ENCODE measurements at places on chromosomes 2 and 18. TPM values are rescaled to one million over a fixed set of nuclear protein-coding genes. Genes with fewer than 3 reads are reported as not detected.

DNA sequence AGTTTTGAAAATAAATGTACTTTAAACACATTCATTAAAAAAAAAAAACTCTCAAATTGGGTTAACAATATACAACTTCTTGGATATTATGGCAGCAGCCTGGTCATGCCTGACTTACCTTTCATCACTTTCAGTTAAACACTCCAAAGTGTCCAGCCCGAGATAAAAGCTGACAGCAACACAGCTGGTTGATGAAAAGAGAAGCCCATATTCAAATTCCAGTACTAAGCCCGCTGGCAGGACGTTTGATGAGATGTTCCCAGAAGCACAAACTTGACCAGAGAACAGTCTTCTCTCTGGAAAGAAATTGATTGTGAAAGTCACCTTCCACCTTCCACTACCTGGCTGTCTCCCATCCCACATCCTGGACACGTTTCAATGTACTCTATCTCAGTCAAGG lies 586.3 kb downstream of the TDRD15 start:
- no peak for DNase-seq
- H3K4me1 ChIP-seq = no peaks in the 10 kb centered on the region
- H3K36me3 ChIP-seq = no peaks in the 10 kb centered on the region
- H3K27ac ChIP-seq = no peak overlapping the region
- no peaks in the 10 kb centered on the region for H3K27me3 ChIP-seq

GRCh38 chr2:113283704-113284284 lies 5.1 kb upstream of the PAX8 start:
- no peak for DNase-seq
- no peak overlapping the region for H3K4me3 ChIP-seq
- no peaks in the 10 kb centered on the region for H3K4me1 ChIP-seq
- H3K27ac ChIP-seq = no peak overlapping the region
- no peaks in the 10 kb centered on the region for H3K36me3 ChIP-seq
- peaks cover 44% of the 10 kb centered on the region for H3K27me3 ChIP-seq

GRCh38 chr2:68169308-68169707 lies 11.6 kb downstream of the PNO1 start:
- H3K27me3 ChIP-seq = no peaks in the 10 kb centered on the region
- no peak overlapping the region for H3K4me3 ChIP-seq
- peaks cover 5% of the 10 kb centered on the region for H3K36me3 ChIP-seq
- no peak overlapping the region for H3K27ac ChIP-seq
- no peak for DNase-seq

Gene DLX1
- 0.23 TPM for polyA plus RNA-seq

DNA sequence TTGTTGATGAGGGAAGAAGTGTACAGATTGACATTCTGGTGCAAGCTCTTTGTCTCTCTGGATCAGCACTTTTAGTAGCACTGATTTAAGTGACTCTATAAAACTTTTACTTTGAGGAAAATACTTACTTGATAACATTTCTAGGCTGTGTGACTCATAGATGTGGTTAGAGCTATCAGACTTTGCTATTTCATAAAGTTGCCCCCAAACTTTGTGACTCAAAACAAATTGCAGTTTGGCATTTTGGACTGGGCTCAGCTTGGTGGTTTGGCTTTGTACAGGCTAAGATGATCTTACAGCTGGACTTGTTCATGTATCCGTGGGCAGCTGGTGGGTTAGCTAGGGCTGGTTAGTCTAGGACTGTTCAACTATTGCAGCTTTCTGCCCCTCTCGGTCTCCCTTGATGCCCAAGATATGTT lies 42.1 kb upstream of the GLS start:
- no peak for DNase-seq
- no peaks in the 10 kb centered on the region for H3K4me1 ChIP-seq
- no peak overlapping the region for H3K4me3 ChIP-seq
- H3K27ac ChIP-seq = no peak overlapping the region
- H3K36me3 ChIP-seq = no peaks in the 10 kb centered on the region
- H3K27me3 ChIP-seq = no peaks in the 10 kb centered on the region

Gene IL36G
- 2.7 TPM for polyA plus RNA-seq

- DNase-seq = no peak
- no peaks in the 10 kb centered on the region for H3K36me3 ChIP-seq
- no peak overlapping the region for H3K27ac ChIP-seq
- H3K27me3 ChIP-seq = no peaks in the 10 kb centered on the region
- no peaks in the 10 kb centered on the region for H3K4me1 ChIP-seq
Measured at GRCh38 chr2:108641756-108642155, 77.5 kb upstream of the RANBP2 start.

Gene ADAM23
- polyA plus RNA-seq = 26.9 TPM

Gene SMYD5
- polyA plus RNA-seq = 14.5 TPM

Gene ZBTB7C
- 0.73 TPM for polyA plus RNA-seq

Gene NCKAP1
- 36.8 TPM for polyA plus RNA-seq

Gene BMP10
- polyA plus RNA-seq = 0.02 TPM

Gene IL36RN
- 2.4 TPM for polyA plus RNA-seq

DNA sequence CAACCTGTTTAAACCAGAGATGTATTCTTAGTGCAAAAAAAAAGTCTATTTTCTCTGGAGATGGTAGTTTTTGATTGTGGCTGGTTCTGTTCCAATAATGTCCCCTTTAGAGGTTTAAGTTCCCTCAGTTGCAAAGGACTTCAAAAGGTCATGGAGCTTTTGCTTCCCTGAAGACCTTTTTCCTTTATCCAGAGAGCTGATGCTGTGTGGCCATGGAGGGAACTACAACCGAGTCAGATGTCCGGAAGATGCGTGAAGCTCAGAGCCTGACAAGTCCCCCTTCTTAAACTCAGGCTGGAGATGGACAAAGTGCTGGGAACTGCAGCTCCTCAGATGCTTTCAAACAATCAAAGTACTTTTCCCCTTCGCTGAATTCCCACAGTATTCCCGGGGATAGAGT lies 176.1 kb downstream of the TMEM18 start:
- peaks cover 4% of the 10 kb centered on the region for H3K4me1 ChIP-seq
- H3K27me3 ChIP-seq = no peaks in the 10 kb centered on the region
- H3K27ac ChIP-seq = no peak overlapping the region

DNA sequence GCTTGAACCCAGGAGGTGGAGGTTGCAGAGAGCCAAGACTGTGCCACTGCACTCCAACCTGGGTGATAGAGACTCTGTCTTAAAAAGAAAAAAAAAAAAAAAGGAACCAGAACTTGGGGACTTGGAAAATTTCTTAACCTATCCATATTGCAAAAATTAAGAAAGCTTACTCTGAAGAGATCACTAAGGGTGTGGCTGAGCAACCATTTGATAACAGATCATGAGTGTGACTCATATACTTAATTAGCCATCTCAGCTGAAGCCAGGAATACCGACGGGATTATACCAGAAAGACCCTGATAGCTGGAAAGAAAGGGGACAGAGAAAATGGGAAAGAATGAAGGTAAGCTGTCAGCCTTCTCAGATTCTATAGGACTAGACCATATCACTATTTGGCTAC lies 7.1 kb upstream of the ADD2 start:
- H3K27me3 ChIP-seq = peaks cover 2% of the 10 kb centered on the region
- H3K4me1 ChIP-seq = no peaks in the 10 kb centered on the region
- no peak for DNase-seq
- H3K36me3 ChIP-seq = no peaks in the 10 kb centered on the region
- H3K27ac ChIP-seq = no peak overlapping the region

Gene CCDC85A
- 0.21 TPM for polyA plus RNA-seq

Gene PARD6G
- polyA plus RNA-seq = 13.6 TPM

Gene ST6GAL2
- 0.57 TPM for polyA plus RNA-seq

DNA sequence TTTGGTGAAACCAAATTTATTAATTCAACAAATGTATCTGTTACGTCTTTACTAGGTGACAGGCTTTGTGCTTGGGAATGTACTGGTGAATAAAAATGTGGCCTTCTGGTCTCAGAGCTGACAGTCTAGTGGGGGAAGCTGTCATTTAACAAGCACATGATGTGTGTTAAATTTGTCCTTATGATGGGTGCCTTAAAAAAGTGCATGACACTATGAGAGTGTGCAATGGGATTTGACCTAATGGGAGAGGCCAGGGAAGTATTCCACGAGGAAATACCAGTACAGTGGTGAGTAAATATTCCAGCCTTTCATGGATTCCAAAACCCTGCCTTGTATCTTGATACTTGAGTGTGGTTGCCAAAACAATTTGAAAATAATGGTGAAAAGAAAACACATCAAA lies 308.9 kb downstream of the PLCL1 start:
- H3K36me3 ChIP-seq = peaks cover 19% of the 10 kb centered on the region
- H3K4me1 ChIP-seq = no peaks in the 10 kb centered on the region

- no peak for DNase-seq
- H3K27me3 ChIP-seq = no peaks in the 10 kb centered on the region
- no peak overlapping the region for H3K4me3 ChIP-seq
- H3K36me3 ChIP-seq = no peaks in the 10 kb centered on the region
Measured at GRCh38 chr2:158009399-158009798, 92.3 kb upstream of the UPP2 start.

Gene RAB6C
- 0.05 TPM for polyA plus RNA-seq

- no peak overlapping the region for H3K27ac ChIP-seq
- DNase-seq = no peak
- H3K4me1 ChIP-seq = peaks cover 14% of the 10 kb centered on the region
Measured at GRCh38 chr2:26179446-26179913, 6.6 kb downstream of the GAREM2 start.

Gene ITM2C
- polyA plus RNA-seq = 79.4 TPM

DNA sequence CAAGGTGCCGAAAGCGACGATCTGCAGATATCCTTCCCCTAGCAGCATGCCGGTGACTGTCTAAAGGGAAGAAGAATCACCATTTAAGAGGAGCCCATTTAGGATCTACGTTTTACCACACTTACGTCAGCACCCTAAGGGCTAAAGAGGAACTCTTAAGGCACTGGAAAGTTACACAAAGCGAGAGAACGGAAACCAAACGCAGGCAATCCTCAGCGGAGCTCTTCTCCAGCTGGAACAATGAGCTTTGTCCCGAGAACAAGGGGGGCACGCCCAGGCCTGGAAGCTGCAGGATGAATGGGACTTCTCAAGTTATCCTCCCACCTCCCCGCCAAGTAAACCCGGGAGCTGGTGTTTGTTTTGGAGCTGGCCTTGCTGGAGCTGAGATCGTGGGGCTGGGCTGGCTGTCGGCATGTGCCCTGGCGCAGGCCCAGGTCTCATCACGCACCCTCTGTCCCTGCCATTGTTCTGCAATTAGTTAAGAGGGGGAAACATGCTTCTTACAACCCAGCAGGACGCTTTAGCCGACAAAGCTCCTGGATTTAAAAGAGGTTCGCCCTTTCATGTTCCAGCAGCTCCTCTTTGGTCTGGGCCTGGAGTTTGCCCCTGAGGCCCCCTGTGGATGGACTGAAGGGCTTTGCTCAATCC lies 36.4 kb downstream of the PXDN start:
- peak overlapping the region; percentile 27 for H3K27ac ChIP-seq
- no peak overlapping the region for H3K4me3 ChIP-seq
- no peaks in the 10 kb centered on the region for H3K27me3 ChIP-seq
- no peaks in the 10 kb centered on the region for H3K4me1 ChIP-seq
- no peak for DNase-seq

- H3K27ac ChIP-seq = no peak overlapping the region
- H3K4me3 ChIP-seq = no peak overlapping the region
- H3K36me3 ChIP-seq = no peaks in the 10 kb centered on the region
- H3K27me3 ChIP-seq = no peaks in the 10 kb centered on the region
Measured at GRCh38 chr2:68362749-68363148, 2.3 kb upstream of the PLEK start.

GRCh38 chr18:48646976-48647375 lies 108.1 kb downstream of the CTIF start:
- H3K27ac ChIP-seq = no peak overlapping the region
- DNase-seq = no peak
- no peak overlapping the region for H3K4me3 ChIP-seq
- H3K27me3 ChIP-seq = no peaks in the 10 kb centered on the region
- H3K4me1 ChIP-seq = no peaks in the 10 kb centered on the region

GRCh38 chr18:12750715-12751502 lies 48.1 kb downstream of the PSMG2 start:
- DNase-seq = peak; percentile 28
- peaks cover 80% of the 10 kb centered on the region for H3K4me1 ChIP-seq
- H3K27me3 ChIP-seq = no peaks in the 10 kb centered on the region

All from thymus (tissue), 14 donors.